ENCODE measurements at places on chromosomes 1 and 21.

DNA sequence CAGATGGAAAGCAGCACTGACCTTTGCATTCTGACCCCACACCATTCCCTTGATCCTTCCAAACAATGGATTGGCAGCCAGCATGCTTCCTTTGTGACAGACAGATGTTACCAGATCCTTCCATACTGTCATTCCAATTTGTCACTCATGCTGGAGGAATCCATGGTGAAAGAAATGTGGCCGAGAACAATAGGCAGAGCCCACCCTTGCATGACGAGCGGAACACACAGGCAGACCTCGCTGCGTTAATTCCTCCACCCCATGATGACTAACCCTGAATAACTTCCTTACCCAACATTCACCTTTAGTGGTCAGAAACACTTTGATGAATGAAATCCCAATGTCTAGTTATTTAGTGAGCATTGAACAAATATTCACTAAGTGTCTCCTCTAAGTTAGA is 45.1 kb downstream of the PDPN start:
- no peak for DNase-seq

DNA sequence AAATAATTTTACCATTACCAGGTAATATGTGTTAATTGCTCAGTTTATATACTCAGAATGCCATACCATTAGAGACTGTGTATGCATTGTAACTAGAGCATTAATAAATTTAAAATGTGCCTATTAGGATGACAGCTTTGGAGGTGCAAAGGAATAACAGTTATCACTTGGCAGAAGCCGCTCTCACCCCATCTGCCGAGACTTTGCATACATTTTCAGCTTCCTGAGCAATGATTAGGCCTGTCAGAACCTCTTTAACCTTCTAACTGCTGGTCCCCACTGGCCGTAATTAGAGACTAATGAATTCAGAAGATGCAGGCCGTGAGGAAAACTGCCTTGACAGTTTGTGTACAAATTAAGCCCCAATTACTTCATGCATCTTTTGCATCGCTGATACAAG is 158.0 kb upstream of the PROX1 start:
- no peak for DNase-seq

- DNase-seq: no peak
These were observed 58.0 kb upstream of the DMRTA2 start for GRCh38 chr1:50481142-50481736.

GRCh38 chr1:224710196-224710595 is 94.1 kb downstream of the CNIH3 start:
- DNase-seq: no peak

- DNase-seq: no peak
These were observed 3.3 kb upstream of the CASZ1 start for GRCh38 chr1:10799726-10800125.

GRCh38 chr1:175481126-175482070 is 262.0 kb downstream of the TNR start:
- DNase-seq: no peak

GRCh38 chr1:121418369-121419049 is 233.7 kb downstream of the SRGAP2C start:
- DNase-seq: no peak

- no peak for DNase-seq
These were observed 28.9 kb downstream of the ERI3 start for GRCh38 chr1:44326024-44326701.

- DNase-seq: no peak
These were observed 283.3 kb downstream of the RRAGC start for GRCh38 chr1:38576241-38576640.

- DNase-seq: peak; percentile 9
These were observed at the start of gene FRRS1 for GRCh38 chr1:99766378-99766800. Gene FRRS1 (minus strand): TSS chr1:99766635. CDS start chr1:99748768, 17,867 bp downstream.

DNA sequence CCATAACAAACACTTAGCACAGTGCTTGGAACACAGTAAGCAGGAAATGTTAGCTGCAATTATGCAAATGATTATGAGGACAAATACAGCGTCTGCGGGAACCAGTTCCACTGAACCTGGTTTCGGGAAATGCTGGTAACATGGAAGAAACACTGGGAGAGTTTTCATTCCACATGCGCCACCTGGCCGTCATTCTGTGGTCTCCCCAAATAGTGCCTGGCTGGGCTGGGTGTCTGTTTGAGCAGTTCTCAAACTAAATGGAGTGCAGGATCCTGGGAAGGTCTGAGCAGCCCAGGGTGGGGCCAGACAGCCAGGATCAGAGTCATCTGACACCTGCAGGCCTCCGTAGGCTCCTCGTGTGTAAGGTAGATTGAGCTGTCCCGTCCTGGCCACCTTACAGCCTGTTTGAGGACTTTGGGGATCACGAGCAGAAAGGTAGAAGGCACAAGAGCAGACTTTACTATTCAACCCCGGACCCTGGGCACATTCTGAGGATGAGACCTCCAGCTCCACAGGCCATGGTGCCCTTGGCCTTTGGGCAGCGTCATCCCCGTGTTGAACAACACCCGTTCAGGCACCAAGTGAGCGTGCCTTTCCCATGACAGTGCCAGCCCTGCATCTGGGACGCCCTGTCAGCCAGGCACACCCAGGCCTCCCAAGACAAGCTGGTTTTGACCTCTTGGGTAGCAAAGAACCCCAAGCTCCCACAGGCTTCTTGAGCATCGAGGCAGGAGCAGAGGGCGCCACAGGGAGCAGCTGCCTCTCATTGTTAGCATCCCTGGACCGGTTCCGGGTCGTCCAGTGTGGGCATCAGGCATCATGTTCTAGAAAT is 101.9 kb downstream of the PRDM2 start:
- DNase-seq: no peak

GRCh38 chr1:169072945-169073725 is 33.4 kb upstream of the ATP1B1 start:
- DNase-seq: no peak

DNA sequence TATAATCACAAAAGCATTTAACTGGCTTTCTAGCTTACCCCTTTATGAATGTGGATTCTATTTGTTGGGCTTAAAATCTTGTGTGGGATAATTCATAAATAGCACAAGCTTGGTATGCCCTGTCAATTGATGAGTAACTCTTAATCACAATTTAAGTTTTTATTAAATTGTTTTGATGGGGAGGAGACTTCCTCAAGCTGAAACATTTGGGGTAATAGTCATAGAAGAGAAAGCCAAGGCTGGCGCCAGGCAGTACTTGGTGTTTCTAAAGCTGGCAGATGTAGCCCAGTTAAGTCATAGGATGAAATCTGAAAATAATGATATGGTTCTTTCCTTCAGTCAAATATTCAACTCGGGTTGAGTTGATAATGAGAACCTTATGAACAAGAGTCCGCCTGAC is 167.2 kb downstream of the FMN2 start:
- DNase-seq: no peak

DNA sequence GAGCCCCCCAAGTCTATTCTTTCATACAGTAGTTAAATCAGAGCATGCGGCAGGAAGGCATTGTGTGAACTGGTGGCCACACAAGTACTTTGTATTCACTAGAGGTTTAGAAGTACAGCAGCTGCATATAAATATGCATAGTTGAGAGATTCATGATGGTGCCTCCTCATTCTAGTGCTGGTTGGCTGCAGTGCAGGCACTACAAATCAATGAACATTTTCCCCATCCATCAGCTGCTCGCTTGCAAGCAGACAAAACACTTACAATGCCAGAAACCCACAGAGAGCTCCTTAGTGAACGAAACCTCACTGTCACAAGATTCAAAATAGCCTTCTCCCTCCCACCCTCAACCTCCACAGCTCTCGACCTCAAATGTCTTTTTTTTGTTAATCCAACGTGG is 726.2 kb downstream of the USP25 start:
- no peak for DNase-seq

DNA sequence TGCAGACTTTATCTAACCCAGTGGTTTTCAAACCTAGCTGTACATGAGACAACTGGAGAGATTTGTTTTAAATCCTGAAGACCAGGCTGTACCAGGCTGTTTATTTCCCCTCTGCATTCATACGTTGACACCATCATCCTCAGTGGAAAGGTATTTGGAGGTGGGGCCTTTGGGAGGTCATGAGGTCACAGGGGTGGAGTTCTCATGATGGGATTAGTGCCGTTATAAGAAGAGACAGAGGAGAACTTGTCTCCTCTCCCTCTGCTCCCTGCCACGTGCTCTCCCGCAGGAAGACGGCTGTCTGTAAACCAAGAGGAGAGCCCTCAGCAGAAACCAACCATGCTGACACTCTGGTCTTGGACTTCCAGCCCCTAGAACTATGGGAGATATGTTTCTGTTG is 165.4 kb downstream of the ADSS2 start:
- DNase-seq: no peak

DNA sequence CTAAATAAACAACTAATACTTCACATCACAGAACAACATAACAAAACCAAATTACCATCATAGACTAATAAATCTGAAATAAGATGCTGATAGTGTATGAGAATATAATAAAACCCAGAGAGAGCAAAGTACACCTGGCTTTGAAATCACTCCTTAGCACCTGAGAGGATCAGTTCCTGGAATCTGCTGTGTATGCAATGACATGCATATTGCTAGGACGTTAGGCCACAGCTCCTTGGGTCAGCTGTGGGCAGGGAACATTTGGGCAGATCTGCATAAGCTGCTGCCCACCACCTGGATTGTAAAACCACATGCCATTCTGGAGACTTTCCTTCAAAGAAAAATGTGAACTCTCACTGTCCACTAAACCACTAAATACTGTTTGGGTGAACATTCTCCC is 81.1 kb downstream of the NR5A2 start:
- no peak for DNase-seq

- DNase-seq: no peak
These were observed 71.2 kb downstream of the PLA2G4A start for GRCh38 chr1:186899977-186900376.

GRCh38 chr1:172359491-172359999 is 60.9 kb upstream of the C1orf105 start:
- no peak for DNase-seq

DNA sequence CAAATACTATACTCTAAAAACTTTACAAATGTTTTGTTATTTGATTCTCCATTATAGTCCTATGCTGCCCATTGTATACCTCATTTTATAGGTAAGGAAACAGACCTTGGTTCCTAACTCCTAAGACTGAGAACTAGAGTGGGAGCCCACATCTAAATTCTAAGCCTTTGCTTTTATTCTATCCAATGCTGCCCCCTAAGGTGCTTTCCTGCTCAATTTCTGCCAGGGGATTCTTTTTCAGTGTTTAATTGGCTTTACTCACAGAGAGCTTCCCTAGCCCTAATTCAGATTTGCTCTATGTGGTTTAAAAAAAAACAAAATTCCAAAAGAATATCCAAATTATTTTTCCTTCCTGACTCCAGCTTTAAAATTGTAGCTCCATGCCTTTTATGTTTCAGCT is 64.5 kb downstream of the KIF14 start:
- no peak for DNase-seq

- no peak for DNase-seq
These were observed 1.5 kb upstream of the HDGF start for GRCh38 chr1:156752843-156753482.

DNA sequence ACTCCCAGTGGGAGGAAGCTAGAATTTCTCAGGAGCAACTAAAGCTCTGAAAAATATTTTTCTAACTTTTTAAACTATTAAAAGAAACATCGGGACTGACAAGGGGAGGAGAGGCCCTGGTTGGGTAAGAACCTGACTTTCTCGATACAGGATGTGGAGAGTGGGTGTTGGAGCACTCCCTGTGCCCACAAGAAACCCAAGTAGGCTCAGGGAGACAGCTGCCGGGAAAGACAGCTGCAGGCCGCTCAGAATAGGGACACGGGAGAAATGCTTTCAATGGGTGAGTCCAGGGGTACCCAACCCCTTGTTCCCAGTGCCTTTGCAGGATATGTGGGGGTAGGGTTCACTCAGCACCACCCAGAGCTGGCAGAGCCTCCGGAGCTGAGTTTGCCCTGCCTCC is 43.6 kb downstream of the PLEKHA6 start:
- DNase-seq: no peak

DNA sequence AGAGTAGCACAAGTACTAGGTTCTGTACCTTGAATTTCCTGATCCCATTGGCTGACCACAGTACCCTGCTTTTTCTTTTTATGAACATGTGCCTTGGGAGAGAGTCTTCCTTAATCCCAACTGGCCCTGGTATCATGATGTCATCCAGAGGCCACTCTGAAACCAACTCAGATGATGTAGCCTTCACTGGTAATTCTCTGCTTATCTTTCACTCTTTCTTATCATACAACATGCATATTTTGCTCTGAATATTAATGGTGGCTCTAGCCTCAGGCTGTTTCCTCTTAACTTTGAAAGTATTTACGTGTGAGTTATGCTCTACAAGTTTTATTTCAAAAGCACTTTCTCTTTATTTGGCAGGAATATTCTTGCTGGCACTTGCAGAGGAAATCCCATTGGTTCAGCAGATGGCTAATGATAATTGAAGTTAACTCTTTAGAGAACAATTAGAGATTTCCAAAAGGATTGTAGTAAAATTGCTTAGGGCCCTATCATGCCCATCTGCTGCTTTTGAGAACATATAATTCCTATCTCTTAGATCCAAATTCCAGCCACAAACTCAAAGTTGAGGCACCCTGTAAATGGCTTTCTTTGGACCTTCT is 86.1 kb downstream of the PTGER3 start:
- no peak for DNase-seq

GRCh38 chr1:96990136-96990535 is 268.6 kb downstream of the PTBP2 start:
- DNase-seq: no peak

GRCh38 chr1:182795563-182796228 is 6.1 kb downstream of the NPL start:
- no peak for DNase-seq

- DNase-seq: no peak
These were observed 44.3 kb downstream of the CD34 start for GRCh38 chr1:207866471-207867135.

DNA sequence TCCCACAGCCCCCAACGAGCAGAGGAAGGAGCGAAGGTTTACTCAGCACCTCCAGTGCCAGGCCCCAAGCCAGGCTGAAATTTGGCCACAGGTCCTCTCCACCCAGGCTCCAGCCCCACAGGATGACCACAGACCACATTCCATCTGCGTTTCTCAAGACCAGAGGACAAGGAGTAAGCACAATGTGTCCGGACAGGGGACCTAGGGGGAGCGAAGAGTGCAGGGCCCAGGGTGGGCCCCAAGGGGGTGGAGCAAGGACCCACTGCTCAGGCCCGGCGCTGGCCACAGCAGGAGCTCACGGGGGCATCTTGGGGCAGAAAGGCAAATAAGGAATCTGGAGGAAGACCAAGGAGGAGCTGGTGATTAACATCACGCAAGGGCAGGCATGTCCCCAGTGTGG is 100.5 kb downstream of the NPHP4 start:
- DNase-seq: no peak

GRCh38 chr21:42214081-42214750 is 4.7 kb upstream of the ABCG1 start:
- DNase-seq: no peak

DNA sequence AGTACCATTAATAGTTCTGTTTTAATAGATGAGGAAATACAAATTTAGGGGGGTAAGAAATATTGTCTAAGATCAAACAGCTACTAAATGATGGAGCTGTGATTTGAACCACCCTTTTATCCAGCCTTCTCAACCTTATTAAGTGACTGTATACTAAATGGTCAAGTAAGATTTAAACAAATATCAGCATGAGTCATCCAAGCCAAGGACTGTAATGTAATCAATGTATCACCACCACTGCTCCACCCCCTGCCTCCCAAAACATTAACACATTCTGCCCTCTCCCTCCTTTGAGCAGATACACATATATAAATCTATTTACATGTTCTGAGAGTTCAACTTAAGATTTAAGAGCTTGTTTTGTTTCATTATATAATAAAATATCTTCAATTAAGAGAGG is 58.9 kb downstream of the LRRC40 start:
- no peak for DNase-seq

Data from stimulated activated CD4-positive, alpha-beta T cell treated with anti-CD3 and anti-CD28 coated beads, Interleukin-2, amount 100 ng/mL, for 24 hours (primary cell).